NCI-H2081 treated with DMSO at 0.1 percent for 48 hours (cell line): ENCODE measurements at places on chromosomes 1 and 21.

DNA sequence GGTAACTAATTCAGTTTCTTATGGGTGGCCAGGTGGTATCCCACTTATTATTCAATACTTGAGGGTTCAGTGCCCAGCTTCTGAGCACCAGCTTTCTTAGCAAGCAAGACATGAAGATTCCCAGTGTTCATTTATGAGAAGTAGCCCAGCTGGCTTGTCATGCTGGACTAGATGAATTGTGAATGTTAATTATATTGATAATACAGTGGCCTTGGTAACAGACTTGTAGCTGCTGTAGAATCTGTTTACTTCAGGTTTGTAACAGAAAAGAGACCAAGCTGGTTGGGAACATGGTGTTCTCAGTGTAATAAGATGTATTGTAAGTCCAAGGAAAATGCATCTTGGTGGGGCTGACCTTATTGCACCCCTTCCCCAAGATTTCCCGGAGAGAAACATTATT, 10.1 kb downstream of the AHCYL1 start:
- no peak for DNase-seq

DNA sequence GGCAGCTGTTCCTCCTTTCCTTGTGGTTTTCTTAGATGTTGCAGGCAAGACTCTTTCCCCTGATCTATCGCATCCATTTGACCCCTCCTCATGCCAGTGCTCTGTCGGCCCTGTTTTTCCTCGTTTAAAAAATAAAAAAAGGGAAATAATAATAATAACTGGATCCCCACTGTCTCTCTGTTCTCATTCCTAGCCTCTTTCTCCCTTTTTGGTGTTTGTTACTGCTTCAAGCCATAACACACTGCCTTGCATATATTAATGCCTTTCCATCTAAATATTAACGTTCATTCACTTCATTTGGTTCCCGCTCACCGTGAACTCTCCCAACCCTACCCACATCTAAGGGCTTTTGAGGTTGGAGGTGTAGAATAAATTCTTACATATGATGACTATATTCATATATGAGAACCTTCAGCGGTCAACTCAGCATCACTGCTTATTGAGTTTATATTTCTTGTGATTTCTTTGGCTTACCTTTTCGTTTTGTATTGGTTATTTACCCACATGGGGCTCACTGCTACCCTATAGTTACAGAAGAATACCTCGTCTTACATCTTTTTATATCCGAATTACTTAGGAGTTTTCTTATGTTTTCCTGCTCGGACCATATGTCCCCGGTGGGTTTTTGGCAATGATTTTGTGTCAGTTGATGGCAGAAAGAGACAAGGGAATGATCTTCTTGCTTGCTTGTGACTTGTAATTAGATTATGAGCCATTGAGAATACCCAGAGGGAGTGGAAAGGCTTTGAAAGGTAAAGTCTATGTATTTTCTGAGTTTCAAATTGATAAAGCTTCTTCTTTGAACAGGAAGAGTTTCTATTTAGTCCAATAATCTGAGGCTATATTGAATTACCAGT, 805 bp downstream of the ATG4C start:
- no peak for DNase-seq

GRCh38 chr1:203442821-203443220, 32.8 kb upstream of the PRELP start:
- no peak for DNase-seq

DNA sequence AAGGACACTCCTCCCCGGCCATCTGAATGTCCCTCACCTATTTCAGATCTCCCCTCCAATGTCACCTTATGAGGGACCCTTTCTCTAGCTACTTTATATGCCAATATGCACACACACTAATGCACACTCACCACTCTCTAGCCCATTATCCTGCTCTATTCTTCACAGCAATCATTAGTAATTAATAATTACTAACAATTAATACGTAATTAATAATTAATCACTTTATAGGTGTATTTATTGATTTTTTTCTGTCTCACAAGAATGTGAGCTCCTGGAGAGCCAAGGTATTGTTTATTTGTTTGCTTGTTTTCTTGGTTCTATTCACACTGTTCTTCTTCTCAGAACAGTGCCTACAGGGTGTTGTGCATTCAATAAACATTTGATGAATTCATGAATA, 385.2 kb upstream of the DUSP10 start:
- DNase-seq, result no peak

DNA sequence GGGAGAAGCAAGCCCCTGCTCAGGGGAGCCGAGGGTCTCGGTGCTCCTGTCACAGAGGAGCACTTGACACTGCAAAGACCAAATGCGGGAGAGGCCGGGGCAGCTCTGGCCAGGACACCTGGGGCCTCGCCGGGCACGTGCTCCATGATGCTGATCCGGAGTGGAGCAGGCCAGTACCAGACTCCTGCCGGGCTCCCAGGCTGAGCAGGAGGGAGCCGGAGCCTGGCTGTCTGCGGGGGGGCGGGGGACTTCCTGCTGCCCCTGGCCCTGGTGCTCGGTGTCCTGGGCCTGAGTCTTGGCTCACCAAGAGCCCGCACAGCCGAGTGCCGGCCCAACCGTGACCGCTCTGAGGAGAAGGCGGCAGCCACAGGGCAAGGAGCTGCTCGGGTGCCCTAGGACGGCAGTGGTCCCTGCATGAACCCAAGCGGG, 38.5 kb upstream of the TMEM52 start:
- DNase-seq, result no peak

GRCh38 chr1:58902830-58903513, 119.1 kb upstream of the JUN start:
- no peak for DNase-seq

DNA sequence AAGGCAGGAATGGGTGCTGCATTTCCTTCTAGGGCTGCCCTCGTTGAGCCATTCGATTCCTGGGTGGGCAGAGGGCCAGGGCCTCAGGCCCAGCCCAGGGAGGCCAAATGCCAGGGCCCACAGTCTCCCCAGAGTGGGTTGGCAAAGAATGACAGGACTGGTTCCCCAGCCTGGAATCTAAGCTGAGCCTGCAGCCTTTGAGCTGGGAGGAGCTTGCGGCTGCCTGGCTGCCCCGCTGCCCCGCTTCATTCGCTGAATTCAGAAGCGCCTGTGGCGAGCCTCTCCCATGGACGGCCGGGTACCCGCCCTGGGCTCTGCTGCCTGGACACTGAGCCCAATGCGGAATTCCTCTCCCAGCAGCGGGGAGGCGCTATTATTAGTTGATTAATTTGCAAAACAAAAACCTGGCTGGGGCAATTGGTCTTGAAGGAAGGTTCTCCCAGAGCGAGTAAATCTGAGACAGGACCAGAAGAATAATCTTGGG, 32.3 kb upstream of the TARDBP start:
- no peak for DNase-seq

DNA sequence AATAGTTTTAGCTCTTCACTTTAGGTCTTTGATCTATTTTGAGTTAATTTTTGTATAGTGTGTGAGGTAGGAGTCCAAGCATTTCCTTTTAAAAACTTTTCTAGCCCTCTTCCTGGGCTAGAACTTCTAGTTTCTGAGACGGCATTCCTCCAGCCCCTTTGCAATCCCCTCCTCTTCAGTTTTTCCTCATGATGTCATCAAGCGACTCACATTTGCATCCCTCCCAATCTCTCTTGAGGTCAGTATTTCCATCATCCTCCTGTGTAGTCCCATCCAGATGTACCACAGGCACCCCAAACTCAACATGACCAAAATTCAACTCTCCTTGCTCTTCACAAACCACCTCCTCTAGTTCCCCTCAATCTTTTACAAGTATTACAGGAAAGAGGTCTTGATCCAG, 10.7 kb downstream of the HMGN2 start:
- no peak for DNase-seq

DNA sequence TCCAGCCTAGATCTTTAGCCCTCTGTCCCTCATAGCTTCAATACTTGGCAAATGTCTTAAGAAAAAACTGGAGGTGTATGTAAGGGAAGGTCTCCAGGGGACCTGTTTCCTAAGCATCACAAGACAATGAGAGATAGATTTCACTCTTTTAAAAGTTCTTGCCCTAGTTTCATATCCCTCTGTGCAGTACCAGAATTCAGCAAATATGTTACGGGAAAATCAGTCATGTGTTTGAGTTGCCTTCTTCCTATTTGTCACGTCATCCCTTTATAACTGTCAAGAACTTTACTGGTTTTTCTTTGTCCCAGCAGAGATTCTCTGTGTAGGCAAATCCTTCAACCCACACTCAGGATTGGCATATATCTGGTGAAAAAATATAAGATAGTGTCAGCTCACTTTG, 32.3 kb downstream of the DNASE2B start:
- no peak for DNase-seq

GRCh38 chr1:31615414-31615813, 2.1 kb upstream of the HCRTR1 start:
- no peak for DNase-seq

- DNase-seq, result no peak
Observed at GRCh38 chr1:241362350-241362749, 5.3 kb upstream of the RGS7 start.

GRCh38 chr1:207035877-207036551, 3.5 kb upstream of the C1orf116 start:
- DNase-seq, result no peak

DNA sequence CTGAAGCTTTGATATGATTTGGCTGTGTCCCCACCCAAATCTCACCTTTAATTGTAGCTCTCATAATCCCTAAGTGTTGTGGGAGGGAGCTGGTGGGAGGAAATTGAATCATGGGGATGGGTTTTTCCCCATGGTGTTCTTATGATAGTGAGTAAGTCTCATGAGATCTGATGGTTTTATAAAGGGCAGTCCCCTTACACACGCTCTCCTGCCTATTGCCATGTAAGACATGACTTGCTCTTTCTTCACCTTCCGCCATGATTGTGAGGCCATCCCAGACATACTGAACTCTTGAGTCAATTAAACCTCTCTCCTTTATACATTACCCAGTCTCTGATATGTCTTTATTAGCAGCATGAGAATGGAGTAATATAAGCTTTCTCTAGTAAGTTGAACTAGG, 261.9 kb downstream of the HLX start:
- DNase-seq, result no peak

DNA sequence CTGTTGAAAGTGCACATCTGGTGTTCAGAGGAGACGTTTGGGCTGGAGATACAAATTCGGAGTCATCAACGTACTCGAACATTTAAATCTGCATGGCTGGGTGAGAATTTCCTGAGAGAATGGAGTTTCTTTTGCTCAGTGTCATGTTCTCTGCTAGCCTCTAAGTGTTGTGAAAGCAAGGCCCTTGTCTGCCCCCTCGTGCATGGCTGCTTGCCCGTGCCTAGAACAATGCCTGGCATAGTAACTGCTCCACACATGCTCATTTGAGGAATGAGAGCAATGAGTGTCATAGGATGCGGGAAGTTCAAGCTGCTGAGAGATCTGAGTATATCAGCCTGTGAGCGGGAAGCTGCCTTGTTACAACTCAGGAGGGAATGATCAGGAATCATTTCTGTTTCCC, 171.1 kb upstream of the CSF3R start:
- DNase-seq, result no peak

DNA sequence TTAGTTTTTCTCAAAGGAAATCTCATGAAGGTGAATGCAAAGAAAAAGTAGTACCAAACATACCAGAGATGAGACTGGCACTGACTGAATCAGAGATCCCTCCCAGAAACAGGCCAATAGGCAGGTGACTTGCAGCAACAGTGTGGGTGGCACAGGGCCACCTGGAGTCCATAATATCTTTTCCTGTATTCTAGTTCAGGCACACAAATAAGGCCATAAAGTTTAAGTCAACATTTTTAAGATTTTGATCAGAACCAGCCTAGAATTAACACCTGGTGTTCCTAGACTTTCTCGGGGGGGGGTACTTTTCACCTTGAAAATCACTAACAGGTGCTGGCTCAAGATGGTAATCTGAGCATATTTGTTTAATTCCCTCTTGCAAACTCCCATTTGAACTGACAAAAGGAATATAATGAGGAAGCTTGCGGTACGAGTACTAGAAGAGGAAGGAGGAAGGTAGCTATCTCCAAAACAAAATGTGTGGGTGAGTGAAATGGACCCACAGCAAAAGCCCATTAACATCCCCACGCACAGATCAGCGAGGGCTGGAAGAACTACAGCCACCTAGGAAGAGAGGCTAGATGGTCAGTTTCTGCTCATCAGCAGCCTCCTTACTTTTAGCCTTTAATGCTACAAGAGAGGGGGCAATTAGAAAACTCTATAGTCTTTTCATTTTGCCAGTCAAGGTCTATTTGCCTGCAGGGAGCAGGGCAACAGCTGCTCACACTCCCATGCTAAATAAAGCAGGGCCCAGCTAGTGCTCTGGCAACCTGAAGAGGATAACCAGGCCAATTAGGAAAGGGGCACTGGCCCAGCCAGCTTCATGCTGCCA, 18.9 kb downstream of the SDE2 start:
- DNase-seq, result peak; percentile 18

DNA sequence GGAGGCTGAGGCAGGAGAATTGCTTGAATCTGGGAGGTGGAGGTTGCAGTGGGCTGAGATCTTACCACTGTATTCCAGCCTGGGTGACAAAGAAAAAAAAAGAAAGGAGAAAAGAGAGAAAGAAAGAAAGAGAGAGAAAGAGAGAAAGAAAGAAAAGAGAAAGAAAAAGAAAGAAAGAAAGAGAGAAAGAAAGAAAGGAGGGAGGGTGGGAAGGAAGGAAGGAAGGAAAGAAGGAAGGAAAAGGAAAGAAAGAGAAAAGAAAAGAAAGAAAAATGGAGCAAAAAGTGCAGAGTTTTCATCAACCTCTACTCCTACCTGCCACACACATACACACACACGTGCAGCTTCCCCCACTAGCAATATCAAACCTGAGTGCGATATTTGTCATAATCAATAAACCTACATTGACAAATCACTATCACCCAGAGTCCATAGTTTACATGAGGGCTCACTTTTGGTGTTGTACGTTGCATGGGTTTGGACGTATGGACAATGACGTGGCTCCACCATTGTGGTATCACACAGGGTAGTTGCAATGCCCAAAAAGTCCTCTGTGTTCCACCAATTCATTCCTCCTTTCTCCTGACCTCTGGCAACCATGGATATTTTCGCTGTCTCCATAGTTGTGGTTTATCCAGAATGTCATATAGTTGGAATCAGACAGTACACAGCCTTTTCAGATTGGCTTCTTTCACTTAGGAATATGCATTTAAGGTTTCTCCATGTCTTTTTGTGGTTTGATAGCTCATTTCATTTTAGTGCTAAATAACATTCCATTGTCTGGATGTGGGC, 36.5 kb downstream of the EVA1C start:
- DNase-seq, result no peak

DNA sequence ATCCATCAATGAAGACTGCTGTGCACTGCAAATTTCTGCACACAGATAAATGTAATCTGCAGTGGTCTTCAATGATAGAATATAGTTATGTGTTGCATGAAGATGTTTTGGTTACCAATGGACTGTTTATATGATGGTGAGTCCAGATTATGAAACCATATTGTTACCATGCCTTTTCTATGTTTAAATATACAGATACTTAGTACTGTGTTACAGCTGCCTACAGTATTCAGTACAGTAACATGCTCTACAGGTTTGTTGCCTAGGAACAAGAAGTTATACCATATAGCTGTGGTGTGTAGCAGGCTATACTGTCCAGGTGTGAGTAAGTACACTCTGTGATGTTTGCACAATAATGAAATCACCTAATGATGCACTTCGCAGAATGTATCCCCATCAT, 40.8 kb downstream of the SORT1 start:
- DNase-seq, result no peak

- no peak for DNase-seq
Observed at GRCh38 chr1:81702079-81702715, 98.5 kb upstream of the ADGRL2 start.
